ENCODE measurements at places on chromosomes 4 and X. TPM values are rescaled to one million over a fixed set of nuclear protein-coding genes. Genes with fewer than 3 reads are reported as not detected.
A peak's percentile ranks its signal among the peaks of the same experiment; 100 is the strongest.

DAPP1 gene
- total RNA-seq, result 0.43 TPM

DNA sequence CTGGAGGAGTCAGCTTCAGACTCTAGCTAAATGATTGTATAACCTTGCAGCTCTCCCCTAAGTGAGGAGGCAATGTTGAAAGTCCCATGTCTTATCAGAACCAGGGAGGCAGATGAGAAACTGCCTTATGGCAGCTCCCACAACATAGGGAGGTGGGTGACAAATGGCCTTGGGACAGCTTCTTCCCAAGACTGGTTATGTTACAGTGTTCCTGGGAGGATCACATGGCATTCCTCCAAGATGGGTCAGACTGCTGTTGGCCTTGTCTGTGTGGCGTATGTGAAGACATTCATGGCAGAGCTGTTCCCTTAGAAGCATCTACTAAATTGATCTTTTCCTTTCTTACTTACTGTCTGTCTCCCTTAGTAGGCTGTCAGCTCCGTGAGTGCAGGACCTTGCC, 42.0 kb downstream of the HPRT1 start:
- DNase-seq, result no peak

MXRA5 gene
- 17.5 TPM for total RNA-seq

HTR2C gene
- total RNA-seq, result not detected

TLR6 gene
- total RNA-seq, result 1.2 TPM

DNA sequence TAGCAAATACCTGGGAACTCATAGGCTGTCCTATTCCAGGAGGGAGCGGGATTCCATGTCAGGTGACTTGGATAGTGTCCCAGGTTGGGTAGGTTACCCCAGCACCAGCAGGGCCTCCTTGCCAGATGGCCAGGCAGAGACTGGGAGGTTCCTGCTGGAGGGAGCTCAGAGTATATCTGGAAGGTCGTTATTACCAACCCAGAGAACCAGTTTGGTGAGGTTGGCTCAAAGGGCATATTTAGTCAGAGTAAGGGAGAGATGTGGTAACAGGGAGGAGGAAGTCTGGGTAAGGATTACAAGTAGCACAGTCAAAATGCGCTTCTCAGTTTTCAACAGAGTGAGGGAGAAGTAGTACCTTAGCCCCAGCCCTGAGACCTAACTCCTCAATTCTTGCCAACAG, 53.3 kb upstream of the LNX1 start:
- no peak for DNase-seq

DNA sequence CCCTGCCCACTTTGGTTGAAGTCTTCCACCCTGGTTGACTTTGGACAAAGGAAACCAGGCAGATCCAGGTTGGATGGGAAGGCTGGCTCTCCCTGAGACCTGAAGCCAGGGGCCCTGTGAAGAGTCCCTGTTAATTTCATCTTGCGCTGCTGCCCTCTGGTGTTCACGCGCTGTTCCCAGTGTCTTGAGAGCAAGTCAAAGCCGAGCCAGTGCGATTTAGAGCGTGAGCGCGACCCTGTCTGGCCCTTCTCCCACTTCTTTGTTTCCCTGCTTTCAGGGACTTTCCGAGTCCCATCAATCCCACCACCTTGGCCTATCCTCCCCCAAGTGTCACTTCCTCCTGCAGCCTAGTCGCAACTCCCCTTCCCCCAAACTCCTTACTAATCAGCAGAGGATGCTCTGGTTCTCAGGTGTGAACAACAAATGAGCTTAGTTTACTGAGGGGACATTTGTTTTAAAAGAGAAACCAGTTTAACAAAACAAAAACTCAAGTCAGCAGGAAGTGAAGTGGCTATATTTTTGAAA, 25.8 kb upstream of the CHRNA9 start:
- DNase-seq, result peak; percentile 93

GRCh38 chrX:135572436-135572835, 52.0 kb downstream of the INTS6L start:
- DNase-seq, result no peak

SRPX2 gene
- 14.2 TPM for total RNA-seq

DNA sequence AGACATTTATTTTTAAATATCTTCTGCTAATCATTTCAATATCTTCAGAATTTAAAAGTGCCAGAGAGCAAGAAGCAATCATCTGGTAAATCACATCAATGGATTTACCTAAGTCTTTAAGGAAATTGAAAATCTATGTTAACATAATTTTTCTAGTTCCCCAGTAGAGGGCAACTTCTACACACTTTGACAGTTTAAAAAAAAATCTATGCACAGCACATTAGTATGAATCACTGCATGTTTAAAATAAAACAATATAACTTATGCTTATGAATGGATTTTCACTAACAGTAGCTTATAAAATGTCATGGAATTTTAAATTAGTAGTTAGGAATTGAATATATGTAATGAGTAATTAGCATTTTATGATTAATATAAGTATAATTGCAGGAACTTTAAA, 126.5 kb downstream of the REELD1 start:
- DNase-seq, result no peak

DNA sequence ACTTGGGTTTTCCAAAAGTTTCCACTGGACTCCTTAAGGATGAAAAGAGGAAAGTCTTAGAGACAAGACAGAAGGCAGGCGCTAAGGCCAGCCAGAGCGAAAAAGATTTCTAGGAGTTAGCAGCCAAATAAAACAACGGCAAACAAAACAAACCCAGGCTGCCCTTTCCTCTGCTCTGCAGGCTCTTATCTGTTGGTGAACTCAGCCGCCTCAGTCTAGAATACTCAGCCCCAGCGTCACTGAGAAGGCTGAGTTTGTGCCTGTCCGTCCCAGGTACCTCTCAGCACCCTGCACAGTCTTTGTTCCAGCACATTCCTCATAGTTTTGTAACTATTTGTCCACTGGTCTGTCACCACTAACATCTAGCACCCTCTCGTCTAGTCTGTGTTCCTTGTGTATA, 75.6 kb upstream of the FAM9C start:
- DNase-seq, result no peak

PAGE5 gene
- not detected for total RNA-seq

DNA sequence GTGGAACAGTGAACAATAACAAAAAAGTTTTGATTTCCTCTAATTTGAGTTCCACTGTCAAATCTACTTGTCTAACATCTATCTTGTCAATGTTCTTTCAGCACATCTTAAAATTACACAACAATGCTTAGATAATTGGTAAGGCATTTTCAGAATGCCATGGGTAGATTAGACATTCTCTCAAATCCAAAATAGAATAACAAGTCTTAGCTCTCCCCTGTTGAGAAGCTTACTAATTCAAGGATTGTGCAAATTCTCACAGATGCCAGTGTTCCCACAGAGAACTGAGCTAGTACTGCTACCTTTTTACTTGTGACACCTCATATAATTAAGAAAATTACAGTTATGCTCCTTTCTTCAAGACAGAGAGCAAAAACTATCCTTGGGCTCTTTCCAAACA, 2442.0 kb downstream of the PCDH7 start:
- DNase-seq, result no peak

GRCh38 chrX:150845091-150845490, 53.4 kb downstream of the CD99L2 start:
- DNase-seq, result no peak

CFAP47 gene
- total RNA-seq, result not detected

GRCh38 chr4:163525982-163526381, 31.5 kb downstream of the TMA16 start:
- DNase-seq, result no peak

- no peak for DNase-seq
These were observed 100.9 kb downstream of the FNIP2 start for GRCh38 chr4:158869761-158870160.

WAS gene
- total RNA-seq, result 2.8 TPM

DNA sequence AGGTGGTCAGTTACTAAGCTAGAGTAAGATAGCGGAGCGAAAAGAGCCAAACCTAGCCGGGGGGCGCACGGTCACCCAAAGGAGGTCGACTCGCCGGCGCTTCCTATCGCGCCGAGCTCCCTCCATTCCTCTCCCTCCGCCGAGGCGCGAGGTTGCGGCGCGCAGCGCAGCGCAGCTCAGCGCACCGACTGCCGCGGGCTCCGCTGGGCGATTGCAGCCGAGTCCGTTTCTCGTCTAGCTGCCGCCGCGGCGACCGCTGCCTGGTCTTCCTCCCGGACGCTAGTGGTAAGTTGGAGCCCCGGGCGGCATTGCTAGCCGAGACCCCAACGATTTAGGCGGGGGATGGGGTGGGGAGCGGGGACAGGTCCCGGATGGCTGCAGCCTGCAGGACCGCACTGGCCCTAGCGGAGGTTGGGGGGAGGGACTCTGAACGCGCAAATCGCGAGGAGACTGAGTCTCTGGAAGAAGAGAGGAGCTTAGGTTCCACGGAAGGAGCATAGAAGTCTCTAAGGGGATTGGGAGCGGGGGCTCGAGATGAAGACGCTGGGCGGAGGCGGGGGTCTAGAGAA, 573 bp downstream of the HTR2C start:
- DNase-seq, result no peak

GRCh38 chr4:76962406-76963130, 13.0 kb downstream of the SEPTIN11 start:
- no peak for DNase-seq

GRCh38 chr4:3386526-3386925, 55.2 kb upstream of the HGFAC start:
- no peak for DNase-seq

MYOZ2 gene
- total RNA-seq, result 727 TPM

TRIM2 gene
- total RNA-seq, result 23.4 TPM

- DNase-seq, result no peak
These were observed 246.4 kb downstream of the FBXO8 start for GRCh38 chr4:174037049-174037448.

DNA sequence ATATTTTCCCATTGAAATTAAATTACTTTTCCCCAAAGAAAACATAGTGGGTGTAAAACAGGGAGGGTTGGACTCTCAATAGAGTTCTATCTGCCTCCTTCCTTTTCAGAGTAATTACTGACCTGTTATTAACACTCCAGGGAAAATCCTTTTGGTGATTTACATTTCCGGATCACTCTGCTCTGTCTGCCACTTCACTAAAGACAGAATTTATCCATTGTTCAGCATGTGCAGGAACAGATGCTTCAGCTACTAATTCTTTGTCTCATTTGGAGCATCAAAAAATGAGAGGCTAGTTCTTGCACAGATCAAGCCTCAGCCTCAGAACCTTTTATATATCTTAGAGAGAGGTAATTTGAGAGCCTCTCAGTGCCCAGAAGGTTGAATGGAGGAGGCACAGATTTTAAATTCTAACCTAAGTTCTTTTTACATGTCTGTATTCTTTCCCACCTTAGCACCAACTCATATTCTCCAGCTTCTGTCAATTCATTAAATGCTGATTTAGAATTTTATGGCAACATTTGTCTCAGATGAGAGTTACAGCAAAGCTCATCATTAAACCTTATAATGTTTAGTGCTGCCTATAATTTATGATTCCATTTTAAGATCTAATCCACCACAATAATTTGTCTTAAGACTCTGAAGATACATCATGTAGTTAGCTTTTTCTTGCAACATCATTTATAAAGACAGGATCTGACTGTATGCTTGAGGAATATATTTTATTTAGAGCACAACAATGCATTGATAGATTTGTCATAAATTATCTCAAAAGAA, 1494.4 kb downstream of the STIM2 start:
- DNase-seq, result no peak

DNA sequence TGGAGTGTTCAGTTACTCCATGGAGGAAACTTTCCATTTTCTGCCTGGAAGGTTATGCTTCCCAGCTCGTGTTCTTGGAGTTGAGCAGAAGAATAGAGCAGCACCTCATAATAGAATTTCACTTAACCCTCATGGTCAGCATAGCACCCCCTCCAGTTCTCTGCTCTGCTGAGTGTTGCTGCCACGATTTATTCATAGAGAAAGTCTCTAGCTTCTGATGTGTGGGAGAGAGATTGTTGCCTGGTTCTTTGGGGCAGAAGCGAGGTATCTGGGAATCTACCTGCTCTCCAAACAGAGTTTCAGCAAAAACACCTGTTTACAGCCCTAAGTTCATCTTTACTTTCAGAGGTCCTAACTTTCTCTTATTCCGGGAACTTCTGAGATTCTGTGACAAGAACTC, 3.9 kb upstream of the DTHD1 start:
- DNase-seq, result no peak

DNA sequence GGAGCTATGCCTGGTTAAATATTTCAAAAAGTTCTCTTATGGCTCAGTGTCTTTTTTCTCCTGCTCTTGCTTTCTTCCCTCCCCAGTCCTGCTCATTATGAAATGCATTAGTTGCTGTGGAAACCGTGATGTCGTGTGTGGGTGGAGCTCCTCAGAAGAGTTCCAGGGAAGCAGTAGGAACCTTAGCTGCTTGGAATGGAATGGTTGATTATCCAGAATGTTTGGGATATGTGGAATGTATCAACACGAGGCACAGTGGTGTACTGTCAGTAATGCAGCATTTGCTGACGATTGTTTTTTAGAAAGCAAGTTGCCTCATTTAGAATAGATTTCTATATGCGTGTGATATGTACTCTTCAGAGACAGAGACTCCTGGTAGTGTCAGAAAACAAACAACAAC, 333.2 kb downstream of the ARHGAP10 start:
- no peak for DNase-seq

PPM1K gene
- 210 TPM for total RNA-seq

- no peak for DNase-seq
These were observed 174.4 kb upstream of the RPS6KA3 start for GRCh38 chrX:20441123-20441522.

GRCh38 chr4:115688961-115689360, 575.5 kb upstream of the NDST4 start:
- DNase-seq, result no peak

DNA sequence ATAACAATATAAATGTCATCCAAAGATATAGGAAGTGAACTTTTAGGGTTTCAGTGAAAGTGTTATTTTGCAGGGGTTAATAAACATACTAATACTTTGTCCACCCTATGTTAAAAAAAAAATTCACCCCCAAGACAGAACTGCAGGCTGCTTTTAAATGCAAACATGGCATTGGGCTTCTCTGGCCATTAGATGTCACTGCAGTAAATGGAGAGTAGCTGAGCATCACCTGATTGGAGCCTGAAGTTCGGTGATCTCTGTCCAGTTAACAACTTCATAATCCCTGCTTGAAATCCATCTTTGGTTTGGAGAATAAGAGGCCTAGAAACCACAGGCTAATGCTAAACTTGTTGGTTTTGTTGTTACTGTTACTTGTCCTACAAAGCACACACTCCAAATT, 18.7 kb downstream of the SLC25A43 start:
- DNase-seq, result no peak

WWC2 gene
- 38.3 TPM for total RNA-seq

XK gene
- total RNA-seq, result 6.8 TPM

- DNase-seq, result peak; percentile 92
These were observed 65.8 kb upstream of the MSN start for GRCh38 chrX:65601530-65602220.

DNA sequence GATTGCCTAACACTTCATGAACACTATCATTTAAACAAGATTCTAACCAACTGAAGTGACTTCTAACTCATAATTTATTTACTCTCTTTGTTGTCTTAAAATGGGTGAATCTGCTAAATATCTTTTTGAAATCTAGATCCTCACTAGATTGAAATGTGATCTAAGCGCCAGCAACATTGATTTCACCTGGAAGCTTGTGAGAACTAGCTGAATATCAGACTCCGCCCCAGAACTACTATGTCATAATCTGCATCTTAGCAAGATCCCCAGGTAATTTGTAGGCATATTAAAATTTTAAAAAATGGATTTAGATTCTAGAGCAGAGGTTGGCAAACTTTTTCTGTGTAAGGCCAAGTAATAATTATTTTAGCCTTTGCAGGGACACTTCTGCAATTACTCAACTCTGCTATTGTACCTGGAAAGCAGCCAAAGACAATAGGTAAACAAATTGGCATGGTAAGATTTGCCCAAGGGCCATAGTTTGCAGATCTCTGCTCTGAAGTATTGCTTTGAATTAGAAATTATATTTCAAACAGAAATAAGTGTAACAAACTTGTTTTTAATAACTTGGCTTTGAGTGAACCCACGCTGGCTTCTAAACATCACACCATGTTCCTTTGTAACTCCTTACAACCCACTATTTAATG, 121.5 kb downstream of the REELD1 start:
- no peak for DNase-seq

Measured in cardiac septum (tissue), 1 donor.